ENCODE measurements at places on chromosomes 2 and 18. TPM values are rescaled to one million over a fixed set of nuclear protein-coding genes. Genes with fewer than 3 reads are reported as not detected.

DNA sequence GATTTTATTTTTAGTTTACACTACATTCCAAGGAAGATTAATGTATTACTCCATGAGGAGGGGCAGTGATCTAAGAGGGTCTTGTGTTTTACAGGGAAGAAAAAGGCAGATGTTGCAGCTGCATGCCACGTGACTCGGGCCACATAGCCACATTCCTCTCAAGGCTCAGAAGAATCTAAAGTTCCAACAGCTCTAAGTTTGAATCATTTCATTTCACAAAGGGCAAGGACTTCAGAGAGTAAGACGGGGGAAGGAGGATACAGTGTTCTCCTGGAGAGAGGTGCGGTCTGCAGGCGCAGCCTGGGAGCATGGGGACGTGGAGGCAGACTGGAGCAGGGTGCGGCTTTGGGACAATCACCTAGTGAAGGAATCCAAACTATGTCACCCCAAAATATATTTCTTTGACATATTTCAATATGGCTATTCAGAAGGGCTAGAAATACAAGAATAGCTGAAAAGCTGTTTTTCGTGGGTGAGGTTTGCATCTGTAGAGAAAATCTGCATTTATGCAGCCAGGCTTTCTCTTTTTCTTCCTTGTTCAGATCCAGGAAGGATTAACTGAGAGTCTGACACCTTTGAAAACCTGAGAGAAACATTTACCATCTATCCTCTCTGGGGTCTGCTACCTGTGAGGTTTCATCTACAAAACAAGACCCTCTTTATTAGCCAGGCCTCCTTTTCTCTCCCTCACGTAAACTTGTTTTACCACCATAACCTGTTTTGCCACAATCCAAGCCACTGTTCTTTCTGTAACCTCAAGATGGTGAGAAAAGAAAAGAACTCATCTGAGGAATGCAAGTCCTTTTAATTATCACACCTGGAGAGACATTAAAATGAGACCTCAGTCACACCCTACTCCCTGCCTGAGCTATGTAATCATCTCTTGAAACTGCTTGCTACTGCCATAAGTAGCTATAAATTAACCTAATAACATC, 165.1 kb upstream of the NDUFV2 start:
- DNase-seq: no peak

Gene CHST10
- 24.4 TPM for polyA plus RNA-seq

Gene GPR155
- 6.0 TPM for polyA plus RNA-seq

DNA sequence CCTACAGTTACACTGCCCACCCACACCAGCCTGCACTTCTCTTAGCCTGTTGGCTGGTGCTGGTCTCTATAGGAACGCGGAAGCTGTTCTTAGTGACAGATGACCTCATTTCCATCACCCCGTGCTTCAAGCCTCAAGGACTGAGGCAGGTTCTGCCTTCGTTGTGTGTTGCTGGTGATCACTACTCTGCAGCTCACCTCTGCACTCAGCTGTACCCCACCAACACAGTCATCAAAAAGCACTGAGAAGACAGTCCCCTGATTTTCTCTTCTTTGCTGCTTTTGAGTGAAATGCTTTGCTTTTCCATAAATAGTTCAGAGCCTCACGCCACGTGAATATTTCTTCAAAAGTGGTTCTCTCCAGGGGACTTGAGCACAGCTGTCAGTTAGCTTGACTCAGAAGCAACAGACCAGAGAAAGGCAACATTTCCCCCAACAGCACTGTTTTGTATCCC, 225.7 kb upstream of the CCDC150 start:
- DNase-seq: no peak

DNA sequence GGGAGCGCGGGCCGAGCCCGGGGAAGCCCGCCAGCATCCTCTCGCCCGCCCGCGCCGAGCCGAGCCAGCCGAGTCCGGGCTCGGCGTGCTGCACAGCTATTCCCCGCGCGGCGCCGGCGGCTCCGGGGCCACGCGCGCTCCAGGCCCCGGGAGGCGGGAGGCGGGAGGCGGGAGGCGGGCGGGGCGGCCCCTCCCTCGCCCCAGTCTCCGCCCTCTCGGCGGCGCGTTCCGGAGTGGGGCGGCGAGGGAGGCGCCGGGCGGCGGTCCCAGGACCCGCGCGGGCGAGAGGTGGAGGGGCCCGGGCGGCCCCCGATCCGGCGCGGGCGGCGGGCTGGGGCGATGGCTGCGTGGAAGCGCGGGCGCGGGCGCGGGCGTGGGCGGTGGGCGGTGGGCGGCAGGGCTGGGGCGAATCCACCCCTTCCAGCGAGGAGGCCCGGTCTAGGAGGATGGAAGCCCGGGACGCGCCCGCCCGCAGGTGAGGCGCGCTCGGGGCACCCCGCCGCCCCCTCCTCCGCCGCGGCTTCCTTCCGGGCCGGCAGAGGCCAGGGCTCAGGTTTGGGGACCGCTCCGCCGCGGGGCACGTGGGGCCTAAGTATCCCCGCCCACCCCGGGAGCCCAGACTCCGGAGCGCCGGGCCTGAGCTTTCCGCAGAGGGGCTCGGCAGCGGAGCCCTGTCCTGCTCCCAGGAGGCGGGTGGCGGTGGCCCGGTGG, at the start of gene ADCY3:
Gene ADCY3, minus strand, starts transcription at position 140 of the 711 bp plus-strand sequence. CDS start 1,250 bp downstream, outside the sequence.
- no peak for DNase-seq

DNA sequence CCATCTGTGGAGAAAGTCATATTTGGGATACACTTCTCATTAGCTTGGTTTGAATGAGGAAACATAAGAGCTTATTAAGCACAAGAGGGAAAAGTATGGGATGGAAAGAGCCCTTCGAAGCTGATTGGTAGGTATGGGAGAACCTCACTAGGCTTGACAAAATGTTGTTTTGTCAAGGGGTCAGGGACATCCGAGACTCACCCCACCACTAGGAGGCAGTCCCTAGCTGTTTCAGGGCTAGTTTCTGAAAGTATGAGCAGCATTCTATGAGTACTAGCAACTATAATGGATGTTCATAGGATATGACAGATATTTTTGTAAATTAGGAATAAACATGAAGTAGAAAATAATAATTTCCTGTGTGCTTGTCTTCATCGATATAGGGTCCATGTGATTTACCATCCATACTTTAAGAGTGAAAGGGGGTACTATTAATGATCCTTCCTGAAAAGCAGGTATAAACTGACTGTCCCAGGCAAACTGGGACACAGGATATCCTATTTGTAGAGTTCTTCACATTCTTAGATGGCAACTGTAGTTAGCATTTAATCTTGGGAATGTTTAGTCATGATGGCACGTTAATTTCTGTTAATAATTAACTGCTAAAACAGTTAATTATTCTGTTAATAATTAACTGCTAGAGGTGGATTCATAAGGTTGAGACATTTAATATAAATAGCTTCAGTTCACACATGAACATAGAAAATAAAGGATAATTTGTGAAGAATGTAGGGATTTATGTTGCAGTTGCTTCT, 28.4 kb downstream of the OTX1 start:
- DNase-seq: no peak

DNA sequence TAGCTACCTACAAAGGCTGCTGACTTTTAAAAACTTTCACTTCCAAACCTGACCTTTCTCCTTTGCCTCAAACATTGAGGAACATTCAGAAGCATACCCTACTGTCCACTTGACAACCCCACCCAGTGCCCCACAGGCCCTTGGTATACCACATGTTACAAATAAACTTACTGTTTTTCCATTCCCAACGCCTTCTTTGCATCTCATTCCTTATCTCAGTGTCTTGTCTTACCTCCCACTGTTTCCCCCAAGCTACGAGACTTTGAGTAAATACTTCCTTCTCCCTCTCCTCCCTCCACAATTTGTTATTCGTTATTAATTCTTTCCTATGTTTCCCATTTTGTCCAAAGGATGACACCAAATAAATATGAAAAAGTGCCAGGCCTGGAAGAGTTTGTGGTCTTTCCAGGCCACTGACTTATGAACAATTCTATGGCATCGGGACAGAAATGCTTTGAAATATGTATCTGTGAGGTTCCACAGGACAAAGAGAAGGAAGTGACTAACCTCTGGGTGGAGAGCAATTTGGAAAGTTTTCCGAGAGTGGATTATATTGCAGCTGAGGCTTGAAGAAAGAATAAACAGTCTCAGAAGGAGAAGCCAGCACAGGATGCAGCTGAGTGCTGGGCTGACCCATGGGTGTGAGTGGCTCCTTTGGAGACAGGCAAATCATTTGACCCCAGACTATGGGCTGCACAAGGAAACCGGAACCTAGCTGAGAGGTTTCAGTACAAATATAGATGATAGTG, 409.0 kb downstream of the LPIN1 start:
- no peak for DNase-seq

GRCh38 chr2:219253753-219254589, at the start of gene TUBA4A:
TSS of gene TUBA4A (minus strand) at chr2:219253918. CDS start at chr2:219253858, 60 bp downstream.
- DNase-seq: no peak

- DNase-seq: no peak
Observed at GRCh38 chr2:101844055-101844635, 146.6 kb downstream of the MAP4K4 start.

- no peak for DNase-seq
Observed at GRCh38 chr2:12419803-12420202, 296.9 kb upstream of the TRIB2 start.

GRCh38 chr2:158061763-158062162, 39.9 kb upstream of the UPP2 start:
- no peak for DNase-seq

- no peak for DNase-seq
Observed at GRCh38 chr18:50679056-50679455, 119.2 kb downstream of the MAPK4 start.

GRCh38 chr2:216714376-216714775, 19.0 kb upstream of the IGFBP5 start:
- DNase-seq: no peak

DNA sequence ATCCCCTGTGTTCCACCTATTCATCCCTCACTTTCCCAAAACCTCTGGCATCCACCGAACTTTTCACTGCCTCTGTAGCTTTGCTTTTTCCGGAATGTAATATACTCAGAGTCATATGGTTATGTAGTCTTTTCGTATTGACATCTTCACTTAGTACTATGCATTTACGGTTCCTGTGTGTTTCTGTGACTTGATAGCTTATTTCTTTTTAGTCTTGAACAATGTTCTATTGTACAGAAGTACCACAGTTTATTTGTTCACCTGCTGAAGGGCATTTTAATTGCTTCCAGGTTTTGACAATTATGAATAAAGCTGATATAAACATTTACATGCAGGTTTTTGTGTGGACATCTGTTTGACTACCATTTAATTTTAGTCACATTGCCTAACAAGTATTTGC, 154.7 kb upstream of the DOK6 start:
- no peak for DNase-seq

Gene CNGA3
- not detected for polyA plus RNA-seq

DNA sequence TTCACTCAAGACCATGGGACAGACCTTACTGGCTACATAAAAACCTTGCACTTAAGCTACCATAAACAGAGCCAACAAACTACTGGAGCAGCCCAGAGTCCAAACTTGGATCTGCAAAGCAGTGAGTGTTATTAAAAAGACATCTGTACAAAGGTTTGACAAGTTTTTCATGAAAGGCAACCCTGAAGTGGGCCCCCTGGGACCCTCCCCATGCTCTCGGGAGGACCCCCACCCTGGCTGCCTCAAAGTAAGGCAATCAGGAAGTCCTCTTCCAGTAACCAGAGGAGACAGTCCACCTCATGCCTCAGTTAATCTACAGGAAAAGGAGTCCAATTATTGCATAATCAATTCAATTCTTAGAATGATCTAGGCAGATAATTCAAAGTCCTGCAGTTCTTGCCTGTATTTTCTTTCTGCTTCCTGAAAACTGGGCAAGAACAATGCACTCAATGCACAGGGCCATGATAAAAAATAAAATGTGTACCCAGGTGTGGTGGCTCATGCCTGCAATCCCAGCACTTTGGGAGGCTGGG, 69.7 kb downstream of the TBC1D8 start:
- no peak for DNase-seq

Measured in right renal cortex interstitium (tissue), 3 donors.